AG09309 (cell line): ENCODE measurements at places on chromosomes 7 and 10.

- DNase-seq, result no peak
These were observed 40.3 kb downstream of the CELF2 start for GRCh38 chr10:11057994-11058393.

- DNase-seq, result no peak
These were observed 20.7 kb downstream of the TSPAN13 start for GRCh38 chr7:16774294-16774693.

- no peak for DNase-seq
These were observed 391.0 kb downstream of the SUGCT start for GRCh38 chr7:40525764-40526163.

GRCh38 chr7:132519936-132520335, 56.3 kb downstream of the PLXNA4 start:
- peak; percentile 14 for DNase-seq

- DNase-seq, result no peak
These were observed 218.1 kb downstream of the PTEN start for GRCh38 chr10:88081457-88082054.

- no peak for DNase-seq
These were observed 90.8 kb downstream of the PRLHR start for GRCh38 chr10:118504467-118505205.

GRCh38 chr10:635088-635861, 54.2 kb downstream of the DIP2C start:
- no peak for DNase-seq

DNA sequence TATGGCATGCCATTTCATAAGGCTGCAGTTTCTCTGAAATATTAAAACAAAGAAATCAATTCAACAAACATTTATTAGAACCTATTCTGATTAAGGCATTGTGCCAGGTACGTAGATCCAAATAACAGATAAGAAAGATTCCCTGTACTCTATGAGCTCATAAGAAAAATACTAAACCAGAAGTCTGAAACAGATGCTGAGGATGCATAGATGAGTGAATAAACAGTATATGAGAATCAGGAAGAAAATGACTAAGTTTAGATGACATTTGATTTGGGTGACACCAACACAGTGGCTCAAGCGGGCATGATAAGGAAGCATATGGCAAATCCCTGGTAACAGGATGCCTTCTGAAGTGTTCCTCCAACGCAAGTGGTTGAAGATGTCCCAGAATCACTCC, 477.2 kb downstream of the PARD3 start:
- DNase-seq, result no peak

DNA sequence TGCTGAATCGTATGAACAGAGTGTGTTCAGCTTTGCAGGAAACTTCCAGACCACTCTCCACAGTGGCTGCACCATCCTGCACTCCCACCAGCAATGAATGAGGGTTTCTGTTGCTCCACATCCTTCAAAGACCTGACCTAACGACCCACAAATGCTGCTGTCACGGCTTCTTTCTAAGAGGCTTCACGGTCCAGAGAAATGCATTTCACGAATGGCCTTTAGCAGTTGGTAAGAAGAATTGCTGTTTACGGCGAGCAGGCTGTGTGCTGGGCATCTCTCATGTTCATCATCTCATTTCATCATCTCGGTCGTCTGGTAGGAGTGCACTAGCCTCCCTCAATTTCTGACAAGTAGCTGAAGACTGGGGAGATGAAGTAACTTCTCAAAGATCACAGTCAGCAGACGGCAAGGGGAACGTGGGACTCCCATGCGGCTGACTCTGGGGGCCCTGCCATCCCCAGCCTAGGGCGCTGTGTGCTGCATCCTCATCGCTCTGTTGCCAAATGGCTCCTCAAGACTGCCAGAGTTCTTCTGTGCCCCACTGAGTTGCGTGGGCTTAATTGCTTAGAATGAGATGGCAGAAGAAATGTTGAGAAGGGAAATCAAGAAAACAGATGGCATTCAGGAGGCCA, 72.9 kb downstream of the ADARB2 start:
- DNase-seq, result no peak

DNA sequence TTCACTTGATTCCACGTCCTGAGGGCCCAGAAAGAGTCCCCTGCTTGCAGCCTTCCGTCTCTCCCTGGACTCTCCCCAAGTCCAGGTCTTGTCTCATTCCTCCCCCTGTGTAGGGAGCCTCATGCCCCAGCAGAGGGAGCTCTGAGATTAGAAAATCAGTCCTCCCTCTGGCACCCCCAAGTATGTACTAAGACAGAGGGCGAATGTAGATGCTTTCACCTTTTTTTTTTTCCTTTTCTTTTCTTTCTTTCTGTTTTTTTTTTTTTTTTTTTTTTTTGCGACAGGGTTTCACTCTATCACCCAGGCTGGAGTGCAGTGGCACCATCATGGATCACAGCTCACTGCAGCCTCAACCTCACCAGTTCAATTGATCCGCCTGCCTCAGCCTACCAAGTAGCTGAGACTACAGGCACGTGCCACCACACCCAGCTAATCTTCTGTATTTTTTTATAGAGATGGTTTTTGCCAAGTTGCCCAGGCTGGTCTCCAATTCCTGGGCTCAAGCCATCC, 10.3 kb downstream of the SFXN3 start:
- peak; percentile 76 for DNase-seq

DNA sequence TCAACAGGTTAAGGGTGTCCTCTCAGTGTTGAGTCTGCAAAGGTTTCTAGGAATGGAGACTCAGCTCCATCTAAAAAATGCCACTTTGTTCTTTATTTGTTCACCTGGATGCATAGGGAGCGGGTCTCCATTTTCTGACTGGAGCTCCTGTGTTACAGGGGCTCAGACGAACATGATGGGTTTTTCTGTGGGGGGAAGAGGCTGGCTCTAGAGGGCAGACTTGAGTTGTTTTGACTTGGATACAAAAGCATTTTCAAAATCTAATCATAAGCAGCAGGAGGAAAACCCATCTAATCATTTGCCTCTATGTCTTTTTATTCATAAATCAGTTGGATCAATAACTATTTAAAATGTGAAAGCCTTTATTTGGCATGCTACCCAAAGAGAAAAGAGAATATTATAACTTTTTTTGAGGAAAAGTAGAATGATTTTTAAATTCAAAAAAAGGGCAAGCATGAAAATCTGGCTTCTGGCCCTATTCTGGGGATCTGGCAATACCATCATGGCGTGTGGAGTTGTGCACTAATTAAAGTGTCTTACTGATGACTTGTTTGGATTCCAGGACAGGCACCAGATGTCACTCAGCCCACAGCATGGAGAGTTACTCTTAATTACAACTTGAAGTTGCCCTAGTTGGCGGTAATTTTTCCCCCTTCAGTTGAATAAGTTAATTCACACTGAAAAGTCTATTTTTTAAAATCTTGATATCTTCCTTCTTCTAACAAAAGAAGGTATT, 594.9 kb downstream of the REEP3 start:
- no peak for DNase-seq

DNA sequence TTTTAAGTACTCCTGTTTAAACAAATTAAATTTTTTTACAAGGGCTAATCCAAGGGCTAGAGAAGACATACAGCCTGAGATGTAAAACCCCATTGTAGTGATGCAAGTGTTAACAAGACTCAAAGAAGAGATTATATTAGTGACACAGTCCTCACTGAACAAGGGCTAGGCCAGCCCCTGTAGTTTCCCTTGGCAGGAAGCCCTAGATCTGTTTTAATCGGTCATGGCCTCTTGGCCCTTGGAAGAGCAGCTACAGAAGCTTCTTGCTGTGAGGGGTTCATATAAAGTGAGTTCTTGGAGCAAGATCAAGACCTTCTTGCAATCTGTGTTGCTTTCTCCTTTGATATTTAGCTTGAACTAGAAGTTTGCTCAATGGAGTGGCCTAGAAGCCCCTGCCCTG, 1339.4 kb downstream of the XPNPEP1 start:
- DNase-seq, result no peak

DNA sequence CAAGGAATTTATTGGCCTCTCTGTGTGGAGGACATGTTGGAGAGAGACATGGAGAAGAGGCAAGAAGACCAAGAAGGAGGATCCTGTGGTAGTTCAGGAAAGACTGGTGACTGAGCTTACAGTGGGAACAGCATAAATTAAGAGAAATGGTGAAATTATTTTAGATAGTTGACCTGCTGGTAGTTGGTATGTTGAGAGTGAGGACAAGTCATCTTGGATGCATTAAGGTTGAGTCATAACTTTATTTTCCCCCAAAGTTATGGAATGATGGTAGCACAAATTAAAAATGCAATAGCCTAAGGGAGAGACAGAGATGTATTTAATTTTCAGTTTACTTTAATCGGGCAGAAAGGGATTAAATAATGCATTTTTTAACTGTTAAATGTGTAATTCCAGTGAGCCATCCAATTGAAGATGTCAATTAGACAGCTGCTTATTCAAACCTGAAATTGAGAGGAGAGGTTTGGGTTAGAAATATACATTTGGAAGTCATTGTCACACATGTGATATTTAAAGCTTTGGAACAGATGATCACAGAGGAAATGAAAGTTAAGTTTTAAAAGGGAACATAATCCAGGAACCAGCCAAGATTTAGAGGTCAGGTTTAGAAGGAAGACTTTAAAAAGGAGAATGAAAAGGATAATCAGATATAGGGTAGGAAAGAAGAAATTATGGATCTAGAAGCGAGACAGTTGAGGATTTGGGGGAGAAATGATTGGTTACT, 80.6 kb downstream of the DGKB start:
- DNase-seq, result no peak
